ENCODE measurements at places on chromosomes 7 and 10.
A peak's percentile ranks its signal among the peaks of the same experiment; 100 is the strongest.

DNA sequence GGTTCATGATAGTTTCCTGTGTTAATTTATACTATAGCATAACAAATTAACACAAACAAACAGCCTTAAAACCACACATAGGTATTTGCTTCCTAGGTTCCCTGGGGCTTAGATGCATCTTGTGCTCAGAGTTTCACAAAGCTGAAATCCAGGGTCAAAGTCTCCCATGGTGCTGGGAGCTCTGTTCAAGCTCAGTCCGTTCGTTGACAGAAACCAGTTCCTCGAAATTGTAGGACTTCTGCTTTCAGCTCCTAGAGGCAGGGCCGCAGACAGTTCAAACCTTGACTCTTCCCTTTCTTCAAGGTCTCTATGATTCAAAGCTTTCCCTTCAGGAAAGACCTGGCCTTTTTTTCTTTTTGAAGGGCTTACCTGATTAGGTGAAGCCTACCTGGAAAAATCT, 90.5 kb downstream of the VSTM2A start:
- DNase-seq: no peak

- DNase-seq: peak; percentile 36
Measured at GRCh38 chr10:62183857-62184795, 84.5 kb downstream of the RTKN2 start.

GRCh38 chr7:24864214-24864817, 107.1 kb upstream of the GSDME start:
- DNase-seq: no peak

DNA sequence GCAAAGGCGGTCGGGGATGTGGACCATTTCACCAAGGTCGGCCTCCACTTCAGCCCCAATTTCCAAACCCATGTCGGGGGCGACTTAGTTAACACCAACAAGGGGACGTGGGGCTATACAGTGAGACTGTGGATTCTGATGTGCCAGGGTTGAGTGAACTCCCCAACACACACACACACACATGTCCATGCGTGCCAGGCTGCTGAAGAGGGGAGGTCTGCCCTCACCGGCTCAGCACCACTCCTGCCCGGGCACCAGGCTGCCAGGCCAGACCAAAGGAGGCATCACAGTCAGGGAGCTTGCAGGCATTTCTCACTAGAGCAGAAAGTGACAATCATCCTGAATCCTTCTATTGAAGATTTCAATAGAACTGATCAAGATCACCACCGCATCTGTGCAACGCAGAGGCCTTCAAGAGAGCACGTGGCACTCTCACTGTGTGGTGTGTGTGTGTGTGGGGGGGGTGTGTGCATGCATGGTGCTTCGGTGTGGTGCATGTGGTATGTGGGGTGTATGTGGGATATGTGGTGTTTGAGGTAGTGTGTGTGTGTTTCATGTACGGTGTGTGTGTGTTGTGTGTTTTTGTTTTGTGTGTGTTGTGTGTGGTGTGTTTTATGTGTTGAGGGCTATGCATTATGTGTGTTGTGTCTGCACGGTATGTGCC, 403.5 kb upstream of the RNF32 start:
- DNase-seq: no peak

Data from activated naive CD4-positive, alpha-beta T cell treated with anti-CD3 and anti-CD28 coated beads for 36 hours (primary cell).